ENCODE measurements at places on chromosomes 2 and 18.

GRCh38 chr2:164535280-164536025 lies 85.8 kb downstream of the GRB14 start:
- DNase-seq = no peak

DNA sequence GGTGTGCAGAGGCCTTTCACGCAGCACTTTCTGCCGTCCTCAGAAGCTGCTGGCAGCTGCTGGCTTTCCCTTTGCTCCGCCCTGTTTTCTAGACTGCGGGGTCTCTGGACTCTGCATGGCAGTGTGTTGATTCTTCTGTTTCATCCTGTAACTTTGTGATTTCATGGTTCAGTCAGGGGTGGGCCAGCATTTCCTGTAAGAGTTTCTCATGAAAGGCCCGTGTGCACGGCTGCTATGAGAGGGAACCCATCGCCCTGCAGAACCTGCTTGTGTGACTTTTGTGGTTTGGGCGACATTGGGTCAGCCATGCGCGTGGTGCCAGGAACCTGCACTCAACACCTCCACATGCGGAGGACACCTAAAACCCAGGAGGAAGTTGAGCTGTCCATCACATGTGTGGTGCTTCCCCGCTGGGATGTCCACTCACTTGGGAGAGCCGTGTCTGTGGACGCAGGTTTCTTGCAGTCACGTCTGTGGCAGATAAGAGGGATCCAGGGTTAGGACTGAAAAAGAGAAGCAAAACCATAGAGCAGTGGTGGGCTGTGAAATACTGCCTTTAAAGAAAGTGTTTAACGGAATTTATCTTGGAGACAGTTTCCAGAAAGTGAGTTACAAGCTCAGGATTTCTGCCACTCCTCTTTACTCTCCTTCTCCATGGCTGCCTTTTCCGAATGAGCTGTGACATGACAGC lies 167.3 kb upstream of the ALKAL2 start:
- no peak for DNase-seq

- no peak for DNase-seq
These were observed 486.3 kb downstream of the ARHGAP15 start for GRCh38 chr2:143615562-143615961.

DNA sequence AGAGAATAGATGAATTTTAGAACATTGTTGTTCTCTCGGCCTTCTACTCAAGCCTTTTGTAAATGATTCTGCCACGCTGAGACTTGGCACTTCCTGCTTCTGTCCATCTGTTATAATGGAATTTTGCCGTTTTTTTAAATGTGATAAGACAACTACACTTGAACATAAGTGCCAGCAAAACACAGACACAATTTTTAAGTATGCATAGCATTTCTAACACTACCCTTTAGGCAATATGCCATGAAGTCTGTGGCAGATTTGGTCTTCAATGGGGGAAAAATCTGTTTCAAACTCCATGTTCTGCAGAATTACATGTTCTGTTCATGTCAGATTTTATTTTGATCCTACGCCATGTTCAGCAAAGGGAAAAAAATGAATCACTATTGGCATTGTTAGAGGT lies 1170.7 kb upstream of the SLC39A10 start:
- DNase-seq = no peak

DNA sequence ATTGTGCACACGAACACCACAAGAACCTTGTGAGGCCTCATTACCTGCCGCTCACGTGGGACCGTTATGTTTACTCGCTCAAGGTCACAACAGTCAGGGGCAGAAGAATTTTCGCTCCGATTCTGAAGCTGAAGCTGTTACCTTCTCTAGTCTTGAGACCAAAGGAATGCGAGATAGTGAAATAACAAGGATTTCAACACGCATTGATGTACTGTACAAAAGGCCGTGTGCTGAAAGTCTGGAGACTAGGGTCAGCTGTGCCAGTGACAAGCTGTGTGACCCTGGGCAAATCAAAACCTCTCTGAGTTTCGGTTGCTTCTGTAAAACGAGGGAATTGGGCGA lies 583 bp downstream of the NEMP2 start:
- peak; percentile 45 for DNase-seq

DNA sequence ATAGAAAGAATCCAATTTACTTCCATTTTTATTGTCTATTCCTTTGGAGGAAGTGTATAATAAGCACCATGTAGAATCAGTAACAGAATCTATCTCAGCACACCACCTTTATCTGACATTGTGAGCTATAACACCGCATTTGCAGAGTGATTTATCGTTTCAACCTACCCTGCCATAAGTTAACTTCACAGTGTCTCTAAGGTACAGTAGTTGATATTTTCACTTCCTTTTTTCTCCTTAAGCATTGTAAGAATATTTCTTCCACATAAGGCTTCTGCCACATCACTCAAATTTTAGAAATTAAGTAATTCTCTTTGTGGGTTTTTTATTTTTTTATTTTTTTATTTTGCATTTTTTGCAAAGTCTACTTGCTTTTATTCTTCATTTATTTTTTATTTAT lies 107.1 kb downstream of the TMX3 start:
- DNase-seq = no peak

GRCh38 chr2:20223407-20224163 lies 1.3 kb downstream of the SDC1 start:
- peak; percentile 58 for DNase-seq

DNA sequence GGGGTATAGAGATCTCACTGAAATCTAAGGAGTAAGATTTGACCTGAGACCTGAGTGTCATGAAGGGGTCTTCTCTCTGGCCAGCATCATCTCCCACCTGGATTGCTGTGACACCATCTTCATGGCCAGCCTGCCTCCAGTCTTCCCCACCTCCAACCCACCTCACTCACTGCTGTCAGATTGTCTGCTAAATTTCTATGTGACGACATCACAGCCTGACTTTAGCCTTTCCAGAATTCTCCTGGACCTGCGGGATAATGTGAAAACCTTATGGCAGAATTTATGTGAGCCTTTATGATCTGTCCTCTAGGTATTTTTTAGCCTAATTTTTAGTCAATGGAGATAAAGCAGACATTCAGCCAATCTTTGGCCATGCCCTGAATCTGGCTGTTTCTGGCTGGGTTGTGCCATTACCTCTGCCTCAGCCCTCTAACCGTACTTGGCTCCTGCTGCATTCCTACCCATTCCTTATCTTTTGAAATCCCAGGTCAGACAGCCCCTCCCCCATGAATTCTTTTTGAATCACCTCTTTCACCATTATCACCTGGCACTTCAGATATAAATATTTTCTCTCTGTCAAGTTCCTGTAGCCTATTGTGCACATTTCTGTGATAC lies 66.4 kb upstream of the MMADHC start:
- no peak for DNase-seq

- no peak for DNase-seq
These were observed 936.1 kb upstream of the ACVR2A start for GRCh38 chr2:146908776-146909175.

DNA sequence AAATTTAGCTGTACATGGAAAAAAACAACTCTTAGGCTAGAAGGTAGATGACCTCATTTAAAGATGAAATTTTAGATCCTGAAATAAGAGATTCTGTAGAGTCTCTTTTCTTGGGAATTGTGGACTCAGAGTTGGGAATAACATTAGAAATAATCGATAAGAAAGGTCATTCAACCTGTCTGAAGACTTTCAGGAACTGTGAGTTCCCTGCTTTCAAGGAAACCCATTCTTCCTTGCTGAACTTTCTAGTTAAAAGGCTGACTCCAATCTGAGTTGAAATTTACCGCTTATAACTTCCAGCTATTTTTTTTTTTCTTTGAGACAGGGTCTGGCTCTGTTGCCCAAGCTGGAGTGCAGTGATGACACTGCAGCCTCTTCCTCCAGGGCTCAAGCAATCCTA lies 16.8 kb upstream of the SMAD7 start:
- DNase-seq = no peak

DNA sequence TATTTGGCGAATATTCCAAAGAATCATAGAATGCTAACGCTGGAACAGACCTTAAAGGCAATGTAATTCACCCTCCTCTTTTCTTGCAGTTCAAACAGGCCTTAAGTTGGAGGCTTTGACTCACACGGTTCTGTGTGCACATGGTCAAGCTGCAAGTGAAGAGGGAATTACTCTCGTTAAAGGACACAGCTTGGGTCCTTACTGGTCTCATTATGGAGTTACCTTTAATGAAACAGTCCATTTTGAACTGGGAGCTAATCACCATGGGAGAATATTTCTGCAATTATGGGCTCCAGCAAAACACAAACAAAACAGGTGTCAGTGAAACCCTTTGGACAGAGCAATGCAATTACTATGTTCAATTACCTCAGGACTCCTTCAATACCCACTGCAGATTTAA lies 135.5 kb downstream of the GAREM1 start:
- no peak for DNase-seq

DNA sequence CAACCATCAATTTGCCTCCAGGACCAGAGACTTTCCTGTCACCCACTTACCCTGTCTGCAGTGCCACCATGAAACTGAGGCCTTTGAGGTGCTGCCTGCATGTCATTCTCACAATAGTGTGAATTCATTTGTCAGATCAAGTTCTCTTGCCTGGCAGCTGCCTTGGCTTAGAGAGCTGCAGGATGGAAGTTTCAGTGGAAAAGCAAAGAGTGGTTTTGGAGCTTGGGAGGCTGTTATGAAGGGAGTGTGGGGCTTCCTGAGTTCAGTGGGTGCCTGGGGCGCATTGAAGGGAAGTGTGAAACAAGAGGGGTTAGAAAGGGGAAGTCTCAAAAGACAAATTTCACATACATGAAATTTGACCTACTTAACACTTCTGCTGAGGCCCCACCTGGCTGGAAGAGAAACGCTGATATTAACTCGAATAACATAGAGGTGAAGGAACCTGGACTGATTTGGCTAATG lies 7.9 kb upstream of the LBH start:
- no peak for DNase-seq

GRCh38 chr2:217880891-217881290 lies 121.9 kb downstream of the TNS1 start:
- no peak for DNase-seq

DNA sequence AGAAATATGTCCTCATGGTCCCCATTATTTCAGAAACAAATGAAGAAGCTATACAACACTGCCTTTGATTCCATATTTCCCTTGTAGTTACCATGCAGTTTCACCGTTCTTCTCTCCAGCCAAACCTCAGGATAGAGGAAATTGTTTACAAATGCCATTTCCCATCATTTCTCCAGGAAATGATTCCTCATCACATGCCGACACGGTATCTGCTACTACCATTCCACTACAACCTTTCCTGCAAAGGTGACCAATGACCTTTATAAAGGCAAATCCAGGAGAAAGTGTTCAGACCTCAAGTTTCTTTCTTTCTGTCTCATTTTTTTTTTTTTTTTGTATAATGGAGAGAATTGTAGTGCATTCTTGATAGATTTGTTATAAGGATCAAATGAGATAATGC lies 460.8 kb upstream of the CDH20 start:
- no peak for DNase-seq
